Hypothalamus (tissue), 51 donors: ENCODE measurements at places on chromosomes 3 and 15.

- no peak for DNase-seq
Observed at GRCh38 chr3:73656241-73656890, 31.6 kb upstream of the PDZRN3 start.

DNA sequence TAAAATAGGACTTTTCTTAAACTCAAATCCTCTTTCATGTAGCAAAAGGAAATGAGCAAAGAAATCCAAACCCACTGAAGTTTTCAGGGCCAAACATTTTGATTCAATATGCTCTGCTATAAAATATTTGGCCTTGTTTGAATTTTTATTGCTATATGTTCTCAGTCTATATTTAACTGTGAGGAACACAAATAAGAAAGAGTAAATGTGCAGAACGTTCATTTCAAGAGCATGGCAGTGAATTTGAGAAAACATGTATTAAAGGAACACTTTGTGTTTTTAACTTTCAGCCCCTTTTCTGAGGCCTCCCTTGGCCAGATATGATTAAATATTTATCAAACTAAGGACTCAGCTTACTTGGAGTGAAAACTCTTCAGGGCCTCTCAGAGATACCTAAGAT is 124.7 kb upstream of the CCNL1 start:
- no peak for DNase-seq

- DNase-seq, result no peak
Observed at GRCh38 chr3:121637922-121638321, 22.8 kb downstream of the HCLS1 start.

DNA sequence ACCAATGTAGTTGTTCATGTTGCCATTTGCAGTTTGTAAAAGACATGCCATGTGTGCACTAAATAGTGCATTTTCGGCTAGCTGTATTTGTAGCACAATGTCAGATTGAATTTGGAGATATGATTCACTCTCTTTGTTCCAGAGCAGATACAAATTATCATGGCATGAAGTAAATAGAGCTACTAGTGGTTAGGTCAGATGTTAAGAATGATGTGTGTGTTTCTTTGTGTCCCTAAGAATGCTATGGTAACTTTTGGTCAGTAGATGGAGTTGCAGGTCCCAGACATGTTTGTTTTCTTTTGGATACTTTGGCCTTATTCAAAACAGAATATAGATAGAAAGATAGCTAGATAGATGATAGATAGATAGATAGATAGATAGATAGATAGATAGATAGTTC is 595.8 kb downstream of the NLGN1 start:
- no peak for DNase-seq

- no peak for DNase-seq
Observed at GRCh38 chr3:171317171-171317570, 143.0 kb downstream of the TNIK start.

GRCh38 chr3:191383124-191383523 is 52.8 kb upstream of the UTS2B start:
- no peak for DNase-seq

- no peak for DNase-seq
Observed at GRCh38 chr3:32685543-32686185, 676 bp downstream of the CNOT10 start.

- no peak for DNase-seq
Observed at GRCh38 chr3:153714588-153715290, 406.5 kb upstream of the ARHGEF26 start.

DNA sequence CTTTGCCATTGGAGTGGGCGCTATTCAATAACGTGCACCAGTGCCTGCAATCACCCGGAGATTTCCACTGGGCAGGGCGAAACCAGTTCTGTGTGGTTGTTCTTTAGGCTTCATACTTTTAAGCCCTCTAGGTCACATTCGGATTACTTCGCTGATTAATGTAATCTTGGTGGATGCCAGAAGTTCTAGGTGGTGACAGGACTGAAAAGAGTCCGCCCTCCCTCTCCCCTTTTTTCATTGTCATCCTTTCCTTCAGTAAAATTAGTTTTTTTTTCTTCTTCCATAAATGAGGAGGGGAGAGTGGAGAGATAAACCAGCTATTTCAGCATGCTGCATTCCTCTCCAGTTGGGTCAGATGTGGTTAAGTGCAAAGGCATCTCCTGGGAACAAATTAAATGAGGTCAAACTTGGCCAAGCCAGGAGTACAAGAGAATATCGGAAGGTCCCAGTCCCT is 2.3 kb upstream of the SLC2A2 start:
- no peak for DNase-seq

DNA sequence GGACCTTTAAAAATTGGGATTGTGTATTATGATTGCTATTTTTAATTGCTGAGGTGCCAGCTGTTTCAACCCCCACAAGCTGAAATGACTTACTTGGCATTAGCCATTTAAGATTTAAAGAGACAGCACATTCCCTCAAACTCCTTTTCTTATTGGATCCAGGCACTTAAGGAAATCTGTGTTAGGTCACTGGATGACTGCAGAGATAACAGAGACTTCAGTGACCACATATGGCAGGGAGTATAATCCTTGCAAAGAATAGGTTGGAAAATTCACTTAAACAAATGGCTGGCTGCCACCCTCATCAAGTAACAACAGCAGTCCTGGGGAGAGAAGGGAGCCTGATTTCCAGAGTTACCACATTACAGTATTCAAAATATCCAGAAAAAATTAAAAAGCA is 66.6 kb downstream of the SLMAP start:
- DNase-seq, result no peak

- no peak for DNase-seq
Observed at GRCh38 chr15:64991536-64992135, 1.9 kb upstream of the SPG21 start.

DNA sequence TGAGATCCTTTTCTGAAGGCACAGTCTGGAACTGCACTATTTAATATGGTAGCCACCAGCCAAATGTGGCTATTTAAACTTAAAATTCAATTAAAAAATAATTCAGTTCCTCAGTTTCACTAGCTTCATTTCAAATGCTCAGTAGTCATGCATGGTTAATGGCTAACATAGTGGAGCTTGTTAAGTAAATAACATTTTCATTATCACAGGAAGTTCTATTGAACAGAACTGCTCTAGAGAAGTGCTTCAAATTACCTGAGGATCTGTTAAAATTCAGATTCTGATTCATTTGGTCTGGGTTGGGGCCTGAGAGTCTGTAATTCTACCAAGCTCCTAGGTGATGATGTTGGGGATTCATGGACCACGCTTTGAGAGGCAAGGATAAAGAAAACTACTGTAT is 109.6 kb upstream of the THRB start:
- no peak for DNase-seq

DNA sequence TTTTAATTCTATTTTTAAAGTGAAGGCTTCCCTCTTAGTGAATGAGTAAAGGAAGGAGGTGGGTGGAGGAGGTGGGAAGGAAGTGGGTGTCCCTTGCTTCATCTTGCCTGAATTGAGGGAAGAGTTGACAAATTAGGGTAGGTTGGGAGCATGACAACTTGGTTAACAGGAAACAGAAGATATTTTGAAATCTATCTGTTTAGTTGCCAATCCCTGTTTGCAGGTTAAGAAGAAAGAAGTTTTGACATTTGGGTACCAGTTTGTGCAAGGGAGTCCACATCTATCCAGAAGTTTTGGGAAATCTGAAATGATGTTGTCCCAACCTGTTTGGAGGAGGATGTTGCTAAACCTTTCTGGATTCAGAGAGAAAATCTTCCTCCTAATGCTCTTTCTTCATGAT is 204.1 kb upstream of the SUCLG2 start:
- DNase-seq, result no peak

- DNase-seq, result no peak
Observed at GRCh38 chr15:80445300-80446041, 41.3 kb downstream of the ARNT2 start.

DNA sequence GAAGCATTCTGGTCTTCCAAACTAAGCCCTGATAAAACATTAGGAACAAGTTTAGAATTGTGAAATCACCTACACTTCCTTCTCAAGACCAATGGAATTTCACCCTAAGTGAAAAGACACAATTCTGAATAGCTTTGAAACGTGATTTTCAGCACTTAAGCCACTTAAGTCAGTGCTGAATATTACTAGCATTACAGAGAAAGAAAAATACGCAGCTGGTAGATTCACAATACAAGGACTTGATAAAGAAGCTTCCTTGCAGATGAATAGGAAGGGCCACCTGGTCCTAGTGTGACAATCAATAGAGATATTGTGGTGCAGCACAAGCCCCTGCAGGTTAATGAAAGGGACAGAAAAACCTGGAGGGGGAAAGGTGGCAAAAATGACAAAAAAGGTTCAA is 353.1 kb upstream of the ALCAM start:
- no peak for DNase-seq
